ENCODE measurements at places on chromosomes 7 and 10. TPM values are rescaled to one million over a fixed set of nuclear protein-coding genes. Genes with fewer than 3 reads are reported as not detected.
A peak's percentile ranks its signal among the peaks of the same experiment; 100 is the strongest.

- no peaks in the 10 kb centered on the region for H3K27me3 ChIP-seq
- H3K36me3 ChIP-seq: no peaks in the 10 kb centered on the region
- H3K27ac ChIP-seq: no peak overlapping the region
- H3K4me1 ChIP-seq: peaks cover 42% of the 10 kb centered on the region
These were observed 325.5 kb downstream of the SFMBT2 start for GRCh38 chr10:7085147-7085912.

DNA sequence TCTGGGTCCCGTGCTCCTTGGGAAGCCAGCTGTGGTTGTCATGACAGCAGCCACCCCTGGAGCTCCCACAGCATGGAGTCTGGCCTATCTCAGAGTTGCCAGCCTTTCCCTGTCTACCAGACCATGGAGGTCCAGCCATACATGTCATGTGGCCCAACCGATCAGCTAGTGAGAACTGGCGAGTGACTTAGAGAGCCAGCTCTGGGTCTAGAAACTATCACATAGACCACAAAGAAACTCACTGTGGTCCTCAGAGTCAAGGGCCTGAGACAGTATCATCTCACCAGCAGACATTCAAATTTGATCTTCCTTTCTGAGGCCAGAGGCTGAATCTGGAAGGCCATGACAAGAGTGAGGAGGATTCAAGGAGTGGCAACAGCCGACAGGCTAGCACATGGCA is 223.3 kb upstream of the GPR26 start:
- no peak for DNase-seq
- H3K4me1 ChIP-seq: no peaks in the 10 kb centered on the region
- H3K4me3 ChIP-seq: no peak overlapping the region
- H3K27ac ChIP-seq: no peak overlapping the region
- no peaks in the 10 kb centered on the region for H3K36me3 ChIP-seq
- H3K27me3 ChIP-seq: peaks cover 5% of the 10 kb centered on the region

- H3K27me3 ChIP-seq: no peaks in the 10 kb centered on the region
- peak overlapping the region; percentile 70 for H3K4me3 ChIP-seq
- peaks cover 62% of the 10 kb centered on the region for H3K4me1 ChIP-seq
- H3K27ac ChIP-seq: peak overlapping the region; percentile 97
- no peak for DNase-seq
These were observed 589 bp downstream of the LSM8 start for GRCh38 chr7:118184565-118184940.

GRCh38 chr7:143415742-143416397 is 7.2 kb upstream of the EPHA1 start:
- H3K36me3 ChIP-seq: no peaks in the 10 kb centered on the region
- no peak for DNase-seq
- no peak overlapping the region for H3K27ac ChIP-seq
- H3K27me3 ChIP-seq: no peaks in the 10 kb centered on the region
- H3K4me1 ChIP-seq: no peaks in the 10 kb centered on the region

DNA sequence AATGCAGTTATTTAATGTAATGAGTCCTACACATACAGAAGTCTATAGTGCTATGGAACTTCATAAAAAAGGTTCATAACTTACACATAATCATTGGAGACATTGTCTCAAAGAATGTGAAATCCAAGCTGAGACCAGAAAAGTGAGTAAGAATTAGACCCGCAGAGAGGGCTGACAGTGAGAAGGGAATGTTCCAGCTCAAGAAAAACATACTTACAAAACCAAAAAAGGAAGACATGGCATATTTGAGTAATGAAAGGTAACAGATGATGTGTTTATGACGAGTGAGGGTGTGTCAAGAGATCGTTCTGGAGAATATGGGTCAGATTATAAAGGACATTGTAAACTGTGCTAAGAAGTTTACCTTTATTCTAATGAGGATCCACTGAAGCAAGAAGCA is 566.5 kb downstream of the ATRNL1 start:
- H3K27me3 ChIP-seq: no peaks in the 10 kb centered on the region
- DNase-seq: no peak
- no peaks in the 10 kb centered on the region for H3K4me1 ChIP-seq
- H3K4me3 ChIP-seq: no peak overlapping the region
- H3K27ac ChIP-seq: no peak overlapping the region
- no peaks in the 10 kb centered on the region for H3K36me3 ChIP-seq

DNA sequence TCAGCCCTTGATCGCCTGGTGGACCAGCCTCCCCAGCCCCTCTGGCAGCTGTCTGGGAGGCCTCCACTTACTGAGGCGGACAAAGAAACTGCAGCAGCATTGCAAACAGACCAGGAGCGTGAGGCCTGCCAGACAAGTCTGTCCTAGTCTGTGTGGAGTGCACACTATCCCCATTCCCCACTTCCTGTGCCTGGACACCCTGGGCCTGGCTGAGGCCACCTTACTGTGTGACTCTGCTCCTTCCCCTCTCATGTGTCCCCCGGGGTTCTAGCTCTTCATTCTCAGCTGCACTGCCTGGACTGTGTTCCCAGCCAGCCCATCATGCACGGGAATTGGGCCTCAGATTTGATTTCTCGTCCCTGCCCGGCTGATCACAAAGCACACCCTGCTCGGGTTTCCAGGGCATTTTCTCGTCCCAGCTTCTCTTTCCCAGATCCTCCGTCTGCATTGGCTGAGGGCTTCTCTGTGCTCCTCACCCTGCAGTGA is 16.7 kb upstream of the C10orf90 start:
- H3K4me3 ChIP-seq: no peak overlapping the region
- no peaks in the 10 kb centered on the region for H3K4me1 ChIP-seq

GRCh38 chr10:1375346-1376170 is 319.4 kb downstream of the WDR37 start:
- DNase-seq: no peak
- H3K4me3 ChIP-seq: no peak overlapping the region
- no peak overlapping the region for H3K27ac ChIP-seq
- H3K27me3 ChIP-seq: no peaks in the 10 kb centered on the region
- no peaks in the 10 kb centered on the region for H3K4me1 ChIP-seq

- no peak for DNase-seq
- H3K4me1 ChIP-seq: peaks cover 14% of the 10 kb centered on the region
- no peaks in the 10 kb centered on the region for H3K27me3 ChIP-seq
- no peak overlapping the region for H3K27ac ChIP-seq
- no peak overlapping the region for H3K4me3 ChIP-seq
These were observed 146.5 kb downstream of the SFMBT2 start for GRCh38 chr10:7264313-7264756.

GRCh38 chr10:13690281-13690825 is 103.6 kb downstream of the PRPF18 start:
- peaks cover 17% of the 10 kb centered on the region for H3K36me3 ChIP-seq
- H3K27ac ChIP-seq: no peak overlapping the region
- no peaks in the 10 kb centered on the region for H3K27me3 ChIP-seq
- peak; percentile 31 for DNase-seq
- peaks cover 12% of the 10 kb centered on the region for H3K4me1 ChIP-seq
- no peak overlapping the region for H3K4me3 ChIP-seq

The SLC26A3 gene
- total RNA-seq: 0.37 TPM

The ARHGEF35 gene
- total RNA-seq: 5.6 TPM

The PGAM2 gene
- 1.4 TPM for total RNA-seq
